ENCODE measurements at places on chromosomes 11 and 22.
A peak's percentile ranks its signal among the peaks of the same experiment; 100 is the strongest.

- no peak for DNase-seq
Measured at GRCh38 chr11:28743061-28743550, 634.9 kb downstream of the METTL15 start.

DNA sequence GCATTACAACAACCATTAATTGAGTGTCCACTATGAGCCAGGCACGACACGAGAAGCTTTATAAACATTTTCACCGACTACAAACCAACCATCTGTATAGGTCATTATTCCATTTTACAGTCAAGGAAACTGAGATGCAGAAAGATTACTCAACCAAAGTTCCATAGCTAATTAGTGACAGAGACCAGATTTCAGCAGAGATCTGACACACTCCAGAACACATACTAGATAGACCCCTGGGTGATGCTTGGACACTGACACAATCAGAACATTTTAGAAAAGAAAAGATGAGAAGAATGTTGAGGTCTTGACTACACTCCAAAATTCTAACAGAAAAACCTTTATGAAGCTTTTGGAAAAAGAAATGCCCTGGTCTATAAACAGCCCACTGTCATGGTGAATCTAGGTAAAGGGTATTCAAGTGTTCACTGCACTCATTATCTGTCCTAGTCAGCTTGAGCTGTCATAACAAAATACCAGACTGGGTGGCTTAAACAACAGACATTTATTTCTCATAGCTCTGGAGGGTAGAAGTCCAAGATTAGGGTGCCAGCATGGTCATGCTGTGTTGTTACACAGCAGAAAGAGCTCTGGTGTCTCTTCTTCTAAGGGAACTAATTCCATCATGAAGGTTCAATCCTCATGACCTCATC lies 89.0 kb downstream of the RELT start:
- DNase-seq: no peak

DNA sequence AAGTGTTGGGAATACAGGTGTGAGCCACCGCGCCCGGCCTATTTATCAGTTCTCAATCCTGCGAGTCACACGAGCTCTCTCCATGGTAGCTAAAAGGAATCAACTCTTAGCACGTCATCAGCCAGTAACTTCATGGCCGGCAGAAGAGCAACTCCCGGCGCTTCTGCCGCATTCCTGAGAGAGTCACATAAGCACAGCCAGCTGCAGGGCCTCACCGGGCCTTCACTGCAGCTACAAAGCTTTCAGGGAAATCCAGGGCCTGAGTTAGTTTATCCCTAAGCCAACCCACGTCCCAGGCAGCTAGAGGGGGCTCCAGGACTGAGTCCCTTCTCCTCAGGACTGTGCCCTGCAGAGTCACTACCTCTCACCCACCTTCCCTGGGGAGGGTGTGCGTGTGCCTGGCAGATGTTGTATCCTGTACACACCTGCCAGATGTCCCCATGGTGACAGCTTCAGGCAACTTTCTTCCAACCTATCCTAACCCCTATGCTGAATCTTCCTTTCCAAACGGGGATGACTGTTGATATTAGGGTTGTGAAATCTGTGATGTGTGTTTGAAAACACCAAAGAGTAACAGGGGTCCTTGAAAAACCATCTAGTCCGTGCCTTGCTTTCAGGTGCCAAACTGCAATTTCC lies 45.9 kb upstream of the ARFGAP3 start:
- peak; percentile 92 for DNase-seq

DNA sequence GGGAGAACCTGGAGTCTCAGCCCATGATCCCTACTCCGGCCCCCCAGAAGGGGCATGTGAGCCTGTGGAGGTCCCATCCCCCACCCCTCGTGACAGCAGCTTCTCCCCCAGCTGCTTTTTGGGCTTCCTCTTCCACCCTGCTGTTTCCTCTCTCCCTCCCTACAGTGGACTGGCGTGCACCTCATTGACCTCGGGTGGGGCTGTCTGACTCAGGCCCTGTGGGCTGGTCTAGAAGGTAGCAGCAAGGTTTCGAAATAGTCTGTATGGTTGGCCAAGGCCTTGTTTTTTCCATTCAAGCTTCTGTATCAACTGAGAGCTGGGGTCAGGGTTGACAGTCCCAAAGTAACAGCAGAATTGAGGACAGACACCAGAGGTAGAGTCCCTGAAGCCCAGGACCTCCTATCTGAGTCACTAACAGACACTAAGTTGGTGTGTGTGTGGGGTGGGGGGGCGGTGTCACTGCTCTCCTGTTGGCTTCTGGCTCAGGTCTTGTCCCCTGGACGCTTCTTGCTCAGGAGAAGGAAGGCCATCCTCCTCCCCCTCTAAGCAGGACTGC lies 7.7 kb downstream of the SLC37A2 start:
- DNase-seq: no peak

GRCh38 chr11:1913271-1914060 lies 6.0 kb upstream of the TNNT3 start:
- DNase-seq: no peak

GRCh38 chr11:17431139-17431538 lies 42.7 kb upstream of the KCNJ11 start:
- DNase-seq: no peak

GRCh38 chr11:6498121-6498520 lies 1.0 kb downstream of the DNHD1 start:
- no peak for DNase-seq

GRCh38 chr22:20027966-20028854 lies 7.3 kb downstream of the TANGO2 start:
- DNase-seq: no peak

DNA sequence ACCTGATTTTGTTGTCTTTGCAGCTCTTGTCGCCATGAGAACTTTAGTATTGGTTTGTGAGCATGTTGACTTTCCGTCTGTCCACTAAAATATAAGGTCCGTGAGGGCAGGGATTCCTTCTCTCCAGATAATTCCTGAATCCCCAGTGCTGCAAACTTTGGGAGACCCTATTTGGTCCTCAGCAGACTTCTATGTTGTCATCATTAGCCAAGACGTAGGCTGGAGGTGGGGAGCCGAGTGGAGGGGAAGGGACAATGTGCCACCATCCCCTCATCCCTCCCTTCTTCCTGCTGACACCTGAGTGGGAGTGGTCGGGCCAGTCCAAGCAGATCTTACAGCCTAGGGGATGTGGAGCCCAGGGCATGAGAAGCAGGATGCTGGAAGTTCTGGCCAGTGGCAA lies 690.6 kb downstream of the TBC1D22A start:
- no peak for DNase-seq

- no peak for DNase-seq
Measured at GRCh38 chr11:47378836-47379170, 456 bp upstream of the SPI1 start.

GRCh38 chr11:105769627-105770026 lies 159.8 kb downstream of the GRIA4 start:
- no peak for DNase-seq

GRCh38 chr11:93525601-93526345 lies 17.4 kb downstream of the SMCO4 start:
- DNase-seq: no peak

DNA sequence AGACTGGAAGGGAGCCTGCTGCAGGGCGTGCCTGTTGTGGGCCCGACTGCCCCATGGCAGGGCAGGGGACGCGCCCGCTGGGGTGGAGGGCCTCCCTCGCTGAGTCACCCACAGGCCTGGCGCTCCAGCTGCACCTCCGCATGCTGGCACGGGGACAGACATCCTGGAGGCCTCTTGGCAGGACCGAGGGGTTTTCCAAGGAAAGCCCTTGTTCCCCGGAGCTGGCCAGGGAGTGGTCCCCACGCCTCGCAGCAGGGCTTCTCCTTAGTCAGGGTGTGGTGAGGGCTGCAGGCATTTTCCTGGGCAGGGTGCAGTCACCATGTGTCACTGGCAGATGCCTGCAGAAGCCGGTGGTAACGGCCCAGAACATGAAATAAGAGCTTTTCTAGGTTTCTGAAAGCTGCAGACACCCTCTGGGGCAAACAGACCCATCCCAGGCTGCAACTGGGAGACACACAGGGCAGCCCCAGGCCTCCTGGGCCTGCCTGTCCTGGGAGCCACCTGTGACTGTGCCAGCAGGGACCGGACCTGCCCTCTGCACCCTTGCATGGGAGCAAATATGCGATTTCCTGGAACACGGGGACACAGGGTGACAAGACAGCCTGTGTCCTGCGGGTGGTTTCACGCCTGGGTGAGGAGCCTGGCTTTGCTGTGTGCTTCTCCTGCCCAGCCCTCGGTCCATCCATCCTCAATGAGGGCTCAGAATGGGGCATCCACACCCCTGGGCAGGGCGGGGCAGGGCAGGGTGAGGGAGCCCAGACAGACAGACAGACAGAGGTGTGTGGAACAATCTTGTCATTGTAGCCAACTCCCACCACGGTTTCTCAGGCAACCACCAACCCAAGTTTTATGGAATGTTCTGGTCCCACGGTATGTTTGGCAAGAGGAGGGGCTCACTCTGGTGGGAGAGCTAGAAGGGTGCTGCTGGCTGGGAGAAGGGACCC lies 43.2 kb upstream of the FADD start:
- no peak for DNase-seq

DNA sequence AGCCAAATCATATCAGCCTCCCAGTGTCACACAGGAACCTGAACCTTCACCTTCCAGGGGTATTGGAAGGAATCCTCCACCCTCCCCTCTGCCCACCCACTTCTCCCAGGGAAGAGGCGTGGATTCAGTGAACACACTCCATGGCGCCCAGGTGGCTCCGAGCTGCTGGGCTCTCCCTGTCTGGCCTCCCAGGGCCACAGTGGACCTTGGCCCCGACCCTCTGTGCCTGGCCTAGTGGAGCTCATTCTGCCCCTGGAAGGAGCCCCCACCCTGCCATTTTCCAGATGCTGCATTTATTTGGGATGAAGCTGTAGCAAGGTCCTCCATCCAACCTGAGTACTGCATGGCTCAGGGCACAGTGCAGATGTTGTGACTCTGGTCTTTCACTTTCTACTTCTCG lies 1340.1 kb downstream of the TBC1D22A start:
- no peak for DNase-seq

DNA sequence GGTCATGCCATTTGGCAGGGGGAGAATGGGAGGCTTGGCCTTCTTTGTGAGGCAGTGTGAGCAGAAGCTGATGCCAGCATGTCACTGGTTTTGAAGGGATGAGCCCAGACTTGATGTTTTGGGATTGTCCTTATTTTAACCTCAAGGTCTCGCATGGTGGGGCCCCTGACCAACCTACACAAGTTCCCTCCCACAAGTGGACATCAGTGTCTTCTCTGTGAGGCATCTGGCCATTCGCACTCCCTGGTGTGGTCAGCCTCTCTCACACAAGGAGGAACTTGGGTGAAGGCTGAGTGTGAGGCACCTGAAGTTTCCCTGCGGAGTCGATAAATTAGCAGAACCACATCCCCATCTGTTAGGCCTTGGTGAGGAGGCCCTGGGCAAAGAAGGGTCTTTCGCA lies 59.8 kb downstream of the TIMP3 start:
- no peak for DNase-seq

- DNase-seq: peak; percentile 63
Measured at GRCh38 chr11:33912405-33913361, 20.8 kb upstream of the LMO2 start.

GRCh38 chr11:24567380-24567779 lies 70.5 kb downstream of the LUZP2 start:
- no peak for DNase-seq

DNA sequence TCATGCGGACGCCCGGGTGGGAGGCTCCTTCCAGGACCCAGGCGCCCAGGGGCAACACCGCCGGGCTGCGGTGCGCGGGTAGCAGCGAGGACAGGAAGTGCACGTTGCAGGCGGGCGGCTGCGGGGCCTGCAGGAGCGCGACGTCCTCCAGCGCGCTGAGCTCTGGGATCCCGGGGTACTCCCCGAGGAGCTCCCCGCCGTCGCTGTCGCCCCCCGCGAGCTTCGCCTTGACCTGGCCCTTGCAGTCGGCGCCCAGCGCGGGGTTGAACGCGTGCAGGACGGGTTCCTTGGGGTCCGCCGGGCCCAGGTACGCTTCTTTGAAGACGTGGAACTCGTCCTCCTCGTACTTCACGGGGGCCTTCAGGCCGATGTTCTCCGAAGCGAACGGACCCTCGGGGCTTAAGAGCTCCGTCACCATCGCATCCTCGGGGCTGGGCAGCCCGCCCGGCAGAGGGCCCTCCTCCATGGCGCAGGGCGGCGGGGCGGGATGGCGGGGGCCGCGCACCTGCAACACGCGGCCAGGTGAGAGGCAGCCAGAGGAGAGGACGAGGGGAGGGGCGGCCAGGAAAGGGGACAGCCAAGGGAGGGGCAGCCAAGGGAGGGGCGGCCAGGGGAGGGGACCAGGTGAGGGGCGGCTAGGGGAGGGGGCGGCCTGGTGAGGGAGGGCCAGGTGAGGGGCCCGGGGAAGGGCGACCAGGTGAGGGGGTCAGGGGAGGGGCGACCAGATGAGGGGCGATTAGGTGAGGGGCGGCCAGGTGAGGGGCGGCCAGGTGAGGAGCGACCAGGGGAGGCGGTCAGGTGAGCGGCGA lies 921 bp downstream of the TESMIN start:
- peak; percentile 33 for DNase-seq

- peak; percentile 79 for DNase-seq
Measured at GRCh38 chr22:49305214-49305965, 522.3 kb downstream of the BRD1 start.

- no peak for DNase-seq
Measured at GRCh38 chr11:111634981-111635705, 32.9 kb downstream of the SIK2 start.

GRCh38 chr11:123479048-123479837 lies 49.2 kb downstream of the GRAMD1B start:
- DNase-seq: no peak

DNA sequence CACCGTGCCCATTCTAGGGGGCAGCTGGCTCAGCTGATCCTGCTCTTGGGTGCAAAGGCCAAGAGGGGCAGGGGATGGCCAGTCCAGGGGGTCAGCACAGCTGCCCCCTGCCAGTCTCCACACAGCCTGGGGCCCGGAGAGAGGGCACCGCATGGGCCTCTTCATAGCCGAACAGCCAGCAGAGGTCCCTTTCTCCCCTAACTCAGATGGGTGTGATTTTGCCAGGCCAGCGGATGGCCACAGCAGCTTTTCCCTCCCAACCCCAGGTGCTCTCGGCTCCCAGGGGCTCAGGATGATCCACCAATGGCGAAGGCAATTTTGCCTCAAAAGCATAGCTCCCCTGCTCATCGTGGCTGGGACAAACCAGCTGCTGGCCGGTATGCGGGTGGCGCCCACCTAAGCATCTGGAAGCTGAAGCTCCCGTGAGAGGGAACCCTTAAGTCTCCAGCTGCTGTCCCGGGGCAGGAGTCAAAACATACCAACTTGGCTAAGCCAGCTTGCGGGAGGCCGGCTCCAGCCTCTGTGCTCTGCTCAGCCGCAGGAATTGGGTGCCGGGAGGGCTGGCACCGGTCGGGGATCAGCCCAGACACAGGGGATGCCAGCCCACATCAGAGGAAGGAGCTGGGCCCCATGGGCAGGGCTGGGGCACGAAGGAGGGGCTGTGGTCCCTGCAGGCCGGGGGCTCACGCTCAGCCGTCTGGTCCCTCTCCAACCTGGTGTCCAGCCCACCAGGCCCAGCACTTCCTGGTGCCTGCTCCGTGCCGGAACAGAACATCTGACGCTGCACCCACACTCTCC lies 30.5 kb upstream of the GNB1L start:
- peak; percentile 6 for DNase-seq

DNA sequence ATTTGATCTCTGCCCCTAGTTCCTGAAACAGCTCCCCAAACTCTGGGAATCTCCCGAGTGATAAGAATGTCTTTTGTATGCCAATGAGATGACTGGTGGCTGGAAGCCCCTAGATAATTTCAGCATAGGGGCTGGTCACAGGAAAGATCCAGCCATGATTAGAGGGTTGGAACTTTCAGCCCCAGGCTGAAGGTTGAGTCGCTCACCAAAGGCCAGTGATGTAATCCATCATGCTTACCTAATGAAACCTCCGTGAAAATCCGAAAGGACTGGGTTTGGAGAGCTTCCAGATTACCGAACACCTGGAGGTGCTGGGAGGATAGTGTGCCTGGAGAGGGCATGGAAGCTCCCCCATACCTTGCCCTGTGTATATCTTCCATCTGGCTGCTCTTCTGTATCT lies 26.0 kb downstream of the LRRC32 start:
- DNase-seq: no peak
